ENCODE measurements at places on chromosomes 6 and 20.

- DNase-seq = peak; percentile 25
Observed at GRCh38 chr6:43772681-43773049, 2.7 kb downstream of the VEGFA start.

DNA sequence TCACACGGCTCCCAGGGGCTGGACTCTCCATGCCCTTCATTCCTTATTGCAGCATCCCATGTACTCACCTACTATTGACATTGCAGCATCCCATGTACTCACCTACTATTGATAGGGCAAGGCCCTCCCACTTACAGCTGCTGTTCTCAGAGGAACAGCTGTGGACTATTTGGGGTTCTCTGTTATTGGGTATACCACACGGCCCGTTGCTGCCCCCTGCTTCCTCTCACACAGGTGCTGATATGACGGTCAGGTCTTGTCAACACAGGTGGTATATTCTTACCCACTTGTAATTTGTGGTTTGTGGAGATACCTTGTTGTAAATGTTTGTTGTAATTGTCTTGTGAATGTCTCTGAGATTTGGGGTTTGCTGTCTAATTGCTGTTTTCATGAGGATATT is 18.8 kb downstream of the ALDH5A1 start:
- no peak for DNase-seq

DNA sequence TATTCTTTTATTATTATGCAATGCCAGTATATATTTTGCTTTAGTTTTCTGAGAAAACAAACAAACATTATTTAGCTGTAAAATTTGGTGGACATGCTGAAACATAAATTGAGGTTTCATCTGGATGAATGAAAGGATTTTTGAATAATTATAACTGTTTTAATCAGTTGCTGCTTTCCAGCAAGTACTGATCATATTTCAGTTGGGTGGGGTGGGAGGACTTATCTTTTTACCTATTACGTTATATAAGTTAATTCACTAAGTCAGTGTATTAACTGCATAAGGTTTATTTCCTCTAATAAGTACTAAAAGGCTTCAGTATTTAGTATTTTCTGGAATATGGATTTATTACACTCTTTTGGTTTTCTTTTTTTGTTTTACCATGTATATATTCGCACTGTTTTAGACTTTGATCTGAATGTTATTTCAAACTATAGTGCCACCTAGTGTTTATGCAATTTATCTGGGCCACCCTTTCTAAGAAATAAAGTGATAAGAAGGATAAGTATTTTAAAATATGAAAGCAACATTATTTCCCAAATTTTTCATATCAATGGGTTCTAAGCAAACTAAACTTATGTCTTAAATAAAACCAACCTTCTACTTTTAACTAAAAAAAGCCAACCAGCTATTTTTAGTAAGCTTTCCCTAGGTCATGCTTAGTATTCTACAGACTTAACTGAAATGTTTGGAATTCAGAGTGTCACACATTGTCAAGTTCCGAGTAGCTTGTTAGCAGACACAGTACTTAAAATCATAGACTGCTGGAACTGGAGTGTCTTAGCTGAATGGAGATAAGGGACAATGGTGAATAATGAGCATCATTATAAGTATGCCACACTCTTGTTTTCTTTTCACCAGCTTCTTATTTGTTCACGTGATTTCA is 105.4 kb upstream of the MCHR2 start:
- peak; percentile 38 for DNase-seq

- no peak for DNase-seq
Observed at GRCh38 chr20:1882026-1882425, 13.2 kb upstream of the SIRPA start.

- no peak for DNase-seq
Observed at GRCh38 chr6:47250302-47250701, 59.4 kb downstream of the TNFRSF21 start.

DNA sequence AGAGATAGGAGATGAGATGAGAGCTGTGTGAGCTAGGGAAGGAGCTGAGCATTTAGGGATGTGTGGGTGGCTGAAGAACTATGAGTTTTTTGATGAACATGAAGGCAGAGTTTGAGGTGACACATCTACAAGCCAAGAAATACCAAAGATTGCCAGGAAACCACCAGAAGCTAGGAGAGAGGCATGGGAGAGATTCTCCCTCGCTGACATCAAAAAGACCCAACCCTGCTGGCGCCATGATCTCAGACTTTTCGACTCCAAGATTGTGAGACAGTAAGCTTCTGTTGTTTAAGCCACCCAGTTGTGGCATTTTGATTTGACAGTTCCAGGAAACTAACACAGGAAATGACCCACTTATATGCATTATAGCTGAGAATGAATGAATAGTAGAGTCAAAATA is 790.9 kb downstream of the TFAP2A start:
- peak; percentile 48 for DNase-seq

GRCh38 chr6:157530126-157530525 is 149.1 kb downstream of the ZDHHC14 start:
- no peak for DNase-seq

GRCh38 chr6:114362957-114363356 is 20.1 kb upstream of the HS3ST5 start:
- DNase-seq = no peak

GRCh38 chr6:35470663-35471120 is 2.5 kb downstream of the RPL10A start:
- DNase-seq = no peak

GRCh38 chr6:41986339-41986738 is 44.7 kb upstream of the CCND3 start:
- no peak for DNase-seq

DNA sequence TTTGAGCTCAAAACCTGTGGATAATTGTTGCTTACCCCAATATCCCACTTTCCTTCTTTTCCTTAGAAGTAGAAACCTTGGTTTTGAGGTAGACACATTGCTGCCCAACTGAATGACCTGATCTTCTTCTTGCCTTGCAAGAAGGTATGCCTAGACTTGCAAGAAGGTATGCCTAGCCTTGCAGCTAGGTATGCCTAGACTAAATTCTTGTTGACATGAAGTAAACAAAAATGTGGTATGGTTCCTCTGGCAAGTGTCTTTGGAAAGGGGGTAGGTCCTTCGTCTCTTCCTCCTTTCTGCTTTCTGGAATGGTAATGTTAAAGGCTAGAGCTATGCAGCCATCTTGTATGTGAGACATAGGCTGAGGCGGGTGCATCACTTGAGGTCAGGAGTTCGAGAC is 129.2 kb downstream of the GMPR start:
- DNase-seq = no peak

DNA sequence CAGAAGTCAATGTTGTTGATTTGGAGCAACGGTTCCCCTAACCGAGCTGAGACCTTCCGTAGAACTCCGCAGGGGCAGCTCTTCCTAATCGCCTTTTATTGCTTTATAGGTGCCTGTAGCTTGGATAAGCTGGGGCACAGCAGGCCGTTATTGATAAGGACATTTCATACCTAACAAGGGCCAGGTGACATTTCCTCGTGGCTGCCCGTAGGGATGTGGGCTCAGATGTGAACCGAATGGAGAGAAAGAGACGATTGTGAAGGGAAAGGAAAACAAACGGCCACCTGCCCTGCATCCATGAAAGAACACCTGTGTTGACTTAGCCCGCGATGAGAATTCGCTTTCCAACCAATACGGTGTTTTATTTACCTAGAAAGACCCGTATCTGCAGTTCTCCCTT is 53.3 kb upstream of the DACT2 start:
- no peak for DNase-seq

DNA sequence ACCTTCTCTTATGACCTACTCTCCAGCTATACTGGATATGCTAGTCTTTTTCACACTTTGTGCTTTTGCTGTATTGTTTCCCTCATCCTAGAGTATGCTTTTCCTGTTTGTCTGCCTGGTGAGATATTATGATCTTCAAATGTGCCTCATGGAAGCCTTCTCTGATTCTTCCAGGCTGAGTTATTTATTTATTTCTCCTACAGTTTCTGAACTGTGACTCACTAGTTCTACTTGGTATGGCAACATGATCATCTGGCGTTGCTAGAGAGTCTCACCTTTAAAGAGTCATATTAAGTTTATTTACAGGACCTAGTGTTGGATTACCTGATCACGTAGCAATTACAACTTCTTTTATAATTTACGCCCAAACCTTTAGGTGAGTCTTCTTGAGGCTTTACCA is 81.2 kb upstream of the HDAC2 start:
- DNase-seq = no peak

GRCh38 chr6:27810768-27811450 is 101.3 kb downstream of the OR2B2 start:
- DNase-seq = no peak

DNA sequence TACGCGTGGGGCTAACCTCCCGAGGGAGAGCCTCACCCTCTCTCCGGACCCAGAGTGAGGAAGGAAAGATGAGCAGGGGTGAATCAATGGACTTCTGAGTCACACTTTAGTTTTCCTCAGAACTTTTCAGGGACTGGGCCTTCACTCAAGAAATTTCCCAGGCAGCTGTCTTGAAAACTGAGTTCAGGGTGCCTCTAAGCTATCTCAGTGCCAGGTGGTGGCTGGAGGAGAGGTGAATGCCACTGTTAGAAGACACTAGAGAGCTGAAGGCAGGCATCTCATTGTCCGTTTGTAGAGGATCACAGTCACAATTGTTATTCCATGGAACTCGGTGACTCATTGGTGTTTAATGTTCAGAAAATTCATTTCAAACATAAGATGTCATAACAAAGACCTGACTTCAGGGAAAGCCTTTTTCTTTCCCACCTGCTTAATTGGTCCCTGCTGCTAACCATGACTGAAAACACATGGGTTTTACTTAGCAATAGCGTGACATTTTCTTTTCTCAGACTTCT is 5.3 kb upstream of the SERPINB6 start:
- peak; percentile 90 for DNase-seq

GRCh38 chr6:26592649-26593048 is 4.1 kb upstream of the ABT1 start:
- no peak for DNase-seq

DNA sequence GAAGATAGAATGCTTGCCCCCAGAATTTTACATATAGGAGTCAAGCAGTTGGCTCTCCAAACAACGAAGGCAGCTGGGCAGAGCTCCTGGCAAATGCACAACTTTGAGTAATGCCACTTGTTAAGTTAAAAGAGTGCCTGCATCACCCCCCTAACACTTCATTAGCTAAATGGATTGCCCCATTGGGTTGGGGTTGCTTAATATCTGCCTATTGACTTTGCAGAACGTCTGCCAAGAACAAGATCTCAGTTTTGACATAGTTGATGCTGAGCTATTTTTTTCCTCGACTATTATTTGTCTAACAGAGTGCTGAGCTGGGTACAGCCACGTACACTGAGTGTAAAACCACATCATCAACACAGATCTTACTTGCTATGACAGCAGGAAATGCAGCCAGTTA is 12.1 kb downstream of the ANKRD60 start:
- no peak for DNase-seq

- no peak for DNase-seq
Observed at GRCh38 chr6:116842459-116842858, 13.6 kb upstream of the GPRC6A start.

DNA sequence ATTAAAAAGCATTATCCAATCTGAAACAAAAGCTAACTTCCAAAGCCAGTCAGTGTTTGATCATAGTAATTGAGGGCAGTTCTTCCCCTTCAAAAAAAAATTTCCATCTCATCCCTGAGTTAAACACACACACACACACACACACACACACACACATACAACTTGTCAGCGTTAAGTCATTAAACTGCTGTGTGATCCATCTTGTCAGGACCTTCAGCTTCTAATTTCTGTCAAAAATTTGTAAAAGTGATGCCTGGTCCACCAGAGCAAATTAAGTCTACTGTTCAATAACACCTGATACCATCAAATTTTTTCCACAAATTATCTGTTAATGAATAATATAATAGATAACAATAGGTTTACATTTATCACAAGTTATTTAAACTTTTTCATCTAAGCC is 198.7 kb downstream of the GPX5 start:
- DNase-seq = no peak

- peak; percentile 68 for DNase-seq
Observed at GRCh38 chr20:19964289-19965265, 52.6 kb upstream of the NAA20 start.

Data from fibroblast of skin of back (primary cell).